Activated T-cell treated with anti-CD3 and anti-CD28 coated beads for 4 hours (primary cell): ENCODE measurements at places on chromosomes 7 and 10.

- DNase-seq = no peak
Measured at GRCh38 chr10:103921750-103922195, 3.8 kb upstream of the STN1 start.

DNA sequence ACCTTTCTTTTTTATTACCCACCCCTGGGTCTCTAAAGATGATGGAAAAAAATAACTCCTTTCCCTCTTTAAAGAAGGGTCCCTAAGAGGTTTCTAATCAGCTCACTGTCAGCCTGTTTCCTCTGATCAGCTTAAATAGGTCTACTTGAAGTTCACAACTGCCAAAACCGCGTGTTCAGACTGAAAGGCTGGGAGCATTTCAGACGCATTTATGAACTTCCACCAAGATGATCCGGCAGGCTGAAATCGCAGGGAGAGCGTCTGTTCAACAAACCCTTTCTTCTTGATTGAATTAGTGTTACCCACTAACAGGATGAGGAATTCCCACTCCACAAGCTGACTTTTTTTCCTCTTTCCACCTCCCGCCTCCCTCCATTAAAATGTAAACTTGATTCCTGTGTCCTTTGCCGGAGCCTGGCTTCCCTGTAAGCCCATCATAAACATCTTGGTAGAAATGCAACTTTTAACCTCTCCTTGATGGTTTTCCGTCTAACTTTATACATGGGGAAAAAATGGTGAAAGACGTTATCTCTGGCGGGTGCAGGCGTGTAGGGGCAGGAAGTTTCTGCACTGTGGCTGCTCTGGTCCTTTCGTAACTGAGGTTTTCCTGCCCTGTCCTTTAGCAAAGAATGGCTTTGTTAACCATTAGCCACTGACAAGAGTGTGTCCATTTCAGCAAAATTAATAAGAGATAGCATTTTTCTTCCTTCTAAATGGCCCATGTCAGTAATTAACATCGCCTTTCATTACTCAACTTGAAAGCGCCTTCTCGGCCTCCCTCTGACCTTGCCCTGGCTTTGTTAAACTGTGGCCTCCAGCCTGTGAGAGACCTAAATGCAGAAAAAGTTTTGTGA lies 130.7 kb downstream of the BAMBI start:
- no peak for DNase-seq

GRCh38 chr7:21076054-21076453 lies 289.4 kb upstream of the SP8 start:
- DNase-seq = no peak

GRCh38 chr10:14519785-14520184 lies 189.1 kb upstream of the FRMD4A start:
- no peak for DNase-seq

GRCh38 chr7:19408706-19409220 lies 263.5 kb upstream of the FERD3L start:
- no peak for DNase-seq

DNA sequence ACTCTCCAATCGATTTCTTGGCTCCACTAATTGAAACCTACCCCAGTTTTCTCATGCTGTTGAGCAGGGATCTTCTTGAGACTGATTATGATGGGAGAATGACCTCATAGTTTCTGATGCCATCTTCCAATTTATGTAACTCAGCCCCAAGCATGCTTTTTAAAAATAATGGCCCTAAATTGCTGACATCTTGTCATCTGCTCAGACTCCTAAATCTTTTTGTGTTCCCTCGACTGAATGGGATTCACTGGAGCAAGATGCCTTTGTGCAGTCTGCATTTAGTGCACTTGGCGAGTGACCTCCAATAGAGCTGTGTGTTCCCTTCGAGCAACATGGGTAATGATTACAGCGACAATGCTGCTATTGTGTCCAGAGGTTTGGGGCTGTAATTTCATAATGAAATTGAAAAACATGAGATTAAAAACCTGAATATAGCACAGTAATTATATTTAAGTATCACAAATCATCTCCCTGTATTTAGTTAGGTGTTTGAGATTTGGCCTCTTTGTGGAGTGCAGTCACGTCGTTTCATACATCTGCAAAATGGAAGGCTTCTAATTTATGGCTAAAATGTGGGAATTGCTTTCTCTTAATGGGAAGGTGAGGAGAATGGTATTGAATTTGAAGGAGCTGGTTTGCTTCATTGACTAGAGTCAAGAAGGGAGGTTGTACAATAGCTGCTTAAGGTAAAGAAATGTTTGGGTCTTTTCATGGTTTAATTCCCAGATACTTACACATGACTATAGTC lies 192.9 kb downstream of the AUTS2 start:
- DNase-seq = no peak

- DNase-seq = no peak
Measured at GRCh38 chr7:51317582-51317910, 937 bp upstream of the COBL start.

DNA sequence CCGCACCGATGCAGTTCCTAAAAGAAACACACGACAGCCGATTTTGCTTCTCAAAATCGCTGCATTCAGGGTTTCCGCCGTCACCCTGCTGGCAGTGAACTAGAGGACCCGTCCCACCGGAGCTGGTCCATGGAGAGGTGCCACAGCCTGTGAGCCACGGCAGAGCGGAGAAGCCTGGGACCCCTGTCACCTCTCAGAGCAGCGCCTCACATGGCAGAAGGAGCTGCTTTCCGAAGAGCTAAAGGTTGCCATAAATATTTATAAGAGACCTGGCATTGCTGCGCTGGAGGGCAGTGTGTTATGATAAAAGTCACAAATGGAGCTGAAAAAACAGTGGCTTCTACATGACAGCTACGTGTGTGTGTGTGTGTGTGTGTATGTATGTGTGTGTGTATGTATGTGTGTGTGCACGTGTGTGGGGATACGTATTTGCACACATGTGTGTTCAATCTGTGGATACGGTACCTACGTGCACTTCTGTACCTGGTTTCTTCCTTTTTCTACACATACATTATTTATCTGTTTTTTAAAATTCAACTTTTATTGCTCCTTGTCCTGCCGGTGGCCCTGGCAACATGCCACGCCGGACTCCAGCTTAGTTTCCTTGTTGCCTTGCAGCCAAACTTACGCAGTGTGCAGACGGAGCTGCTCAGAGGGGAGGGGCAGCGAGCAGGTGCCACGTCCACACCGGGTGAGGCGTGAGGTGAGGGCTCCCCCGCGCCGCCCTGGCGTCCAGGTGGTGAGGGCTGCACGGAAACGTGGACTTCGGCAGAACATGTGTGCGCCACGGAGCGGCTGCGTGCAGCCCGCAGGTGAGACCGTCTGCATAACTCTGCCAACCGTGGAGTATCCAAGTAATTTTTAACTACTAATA lies 115.2 kb upstream of the PITRM1 start:
- no peak for DNase-seq

GRCh38 chr7:74503061-74503460 lies 49.4 kb downstream of the GTF2IRD1 start:
- no peak for DNase-seq

DNA sequence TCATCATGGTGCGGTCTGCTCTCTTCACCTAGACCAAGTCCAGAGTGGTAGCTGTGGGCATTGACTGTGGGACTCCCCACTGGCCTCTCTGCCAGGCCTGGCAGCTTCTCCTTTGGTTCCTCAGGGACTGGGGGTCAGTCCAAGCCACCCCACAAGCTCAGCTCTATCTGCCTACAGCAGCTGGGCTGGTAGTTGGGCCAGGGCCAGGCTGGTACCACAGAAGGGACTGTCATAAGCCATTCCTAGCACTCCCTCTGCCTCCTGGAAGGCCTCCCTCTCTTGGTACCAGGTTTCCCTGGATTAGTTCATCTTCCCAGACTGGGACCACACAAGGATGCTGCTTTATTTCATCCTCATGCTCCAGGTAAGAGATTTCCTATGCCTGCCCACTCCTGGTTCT lies 24.2 kb upstream of the UNC5B start:
- no peak for DNase-seq

- no peak for DNase-seq
Measured at GRCh38 chr7:157441023-157441399, 104.2 kb downstream of the DNAJB6 start.

DNA sequence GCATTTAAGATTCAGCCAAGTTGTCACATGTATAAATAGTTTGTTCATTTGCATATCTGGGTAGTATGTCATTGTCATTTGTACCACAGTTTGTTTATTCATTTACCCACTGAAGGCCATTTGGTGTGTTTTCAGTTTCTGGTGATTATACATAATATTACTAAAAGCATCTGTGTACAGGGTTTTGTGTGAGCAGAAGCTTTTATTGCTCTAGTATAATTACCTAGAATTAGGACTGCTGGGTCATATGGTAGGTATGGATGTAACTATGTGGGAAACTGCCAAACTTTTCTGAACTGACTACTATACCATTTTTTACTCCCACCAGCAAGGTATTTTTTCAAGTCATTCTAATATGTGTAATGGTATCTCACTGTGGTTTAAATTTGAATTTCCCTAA lies 584.0 kb upstream of the GHITM start:
- no peak for DNase-seq

GRCh38 chr7:136326045-136326609 lies 349.0 kb upstream of the MTPN start:
- DNase-seq = no peak

- no peak for DNase-seq
Measured at GRCh38 chr10:4813496-4813895, 12.5 kb upstream of the AKR1E2 start.

DNA sequence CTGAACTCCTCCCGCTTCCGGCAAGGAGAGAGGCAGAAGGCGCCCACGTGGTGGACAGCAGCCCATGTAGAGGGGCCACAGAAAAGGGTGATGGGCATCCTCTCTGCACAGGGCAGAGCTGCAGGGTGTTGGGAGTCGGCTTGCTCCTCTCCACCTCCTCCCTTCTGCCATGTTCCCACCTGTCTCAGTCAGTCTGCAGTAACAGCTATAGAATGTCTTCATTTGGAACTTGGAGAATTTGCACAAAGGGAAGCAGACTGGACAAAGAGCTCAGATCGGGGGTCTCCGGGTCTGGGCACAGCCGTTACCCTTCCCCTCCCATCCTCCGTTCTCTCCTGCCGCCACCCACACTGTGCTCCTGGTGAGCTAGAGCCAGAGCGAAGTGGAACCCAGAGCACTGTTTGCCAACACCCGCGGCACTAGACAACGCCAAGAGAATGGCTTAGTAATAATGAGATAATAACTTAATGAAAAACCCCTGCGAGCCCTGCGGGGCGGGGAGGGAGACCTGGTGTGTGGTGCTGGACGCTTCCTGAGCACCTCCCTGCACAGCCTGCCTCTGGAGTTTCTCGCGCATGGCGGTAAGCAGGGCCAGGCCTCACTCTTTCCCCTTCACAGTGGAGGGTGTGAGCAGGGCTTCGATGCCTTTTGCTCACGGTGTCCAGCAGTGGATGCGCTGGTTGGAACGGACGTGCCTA lies 254.7 kb downstream of the PAXIP1 start:
- DNase-seq = no peak

- DNase-seq = no peak
Measured at GRCh38 chr7:106064316-106064715, 47.8 kb downstream of the SYPL1 start.

- no peak for DNase-seq
Measured at GRCh38 chr7:69696686-69697685, 98.7 kb downstream of the AUTS2 start.

DNA sequence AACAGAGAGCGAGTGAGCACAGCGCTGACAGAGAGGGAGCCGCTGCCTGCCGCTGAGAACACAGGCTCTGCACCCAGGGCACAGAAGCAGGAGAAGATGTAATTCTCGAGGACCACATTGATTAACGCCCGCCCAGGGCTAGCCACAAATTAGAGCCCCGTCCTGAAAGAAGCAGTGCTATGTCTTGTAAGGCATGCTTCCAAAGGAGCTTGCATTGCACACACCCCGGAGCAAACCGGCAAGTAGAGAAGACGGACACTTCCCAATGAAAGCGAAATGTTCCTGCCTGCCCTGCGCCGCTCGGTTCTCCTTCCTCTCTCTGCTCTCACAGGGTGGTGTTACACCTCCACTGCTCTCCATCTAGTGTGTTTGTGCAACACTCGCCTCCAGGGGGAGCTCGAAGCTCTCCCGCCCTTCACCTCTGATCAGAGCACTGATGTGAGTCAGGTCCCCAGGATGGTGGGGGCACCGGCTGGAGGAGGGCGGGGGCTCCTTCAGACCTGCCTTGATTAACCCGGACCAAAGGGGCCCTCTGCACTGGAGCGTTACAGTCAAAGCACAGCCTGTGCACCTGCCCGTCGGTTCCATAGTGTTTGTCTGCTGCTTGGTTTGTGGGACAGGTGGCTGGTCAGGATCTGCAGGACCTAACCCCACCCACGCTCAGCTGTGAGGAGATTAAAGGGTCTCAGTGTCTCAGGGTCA lies 316.5 kb downstream of the ADARB2 start:
- DNase-seq = peak; percentile 40

- no peak for DNase-seq
Measured at GRCh38 chr10:6274040-6274439, 71.3 kb downstream of the PFKFB3 start.

DNA sequence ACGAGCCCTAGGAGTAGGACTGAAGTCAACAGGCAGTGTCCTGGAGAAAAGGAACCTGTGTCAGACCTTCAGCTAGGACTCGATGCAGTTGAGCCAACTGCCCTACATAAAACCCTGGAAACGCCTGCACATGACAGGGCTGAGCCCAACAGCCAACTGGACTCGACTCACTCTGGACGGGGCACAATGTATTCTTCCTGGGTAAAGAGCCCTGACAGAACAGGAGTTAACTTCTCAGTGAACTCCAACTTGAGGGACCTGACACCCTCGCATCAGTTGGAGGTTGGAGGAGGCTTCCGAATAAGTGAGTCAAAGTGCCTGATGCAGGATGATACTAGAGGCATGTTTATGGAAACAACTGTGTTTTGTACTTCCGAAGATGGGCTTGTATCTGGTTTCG lies 93.5 kb downstream of the KMT2E start:
- DNase-seq = no peak

DNA sequence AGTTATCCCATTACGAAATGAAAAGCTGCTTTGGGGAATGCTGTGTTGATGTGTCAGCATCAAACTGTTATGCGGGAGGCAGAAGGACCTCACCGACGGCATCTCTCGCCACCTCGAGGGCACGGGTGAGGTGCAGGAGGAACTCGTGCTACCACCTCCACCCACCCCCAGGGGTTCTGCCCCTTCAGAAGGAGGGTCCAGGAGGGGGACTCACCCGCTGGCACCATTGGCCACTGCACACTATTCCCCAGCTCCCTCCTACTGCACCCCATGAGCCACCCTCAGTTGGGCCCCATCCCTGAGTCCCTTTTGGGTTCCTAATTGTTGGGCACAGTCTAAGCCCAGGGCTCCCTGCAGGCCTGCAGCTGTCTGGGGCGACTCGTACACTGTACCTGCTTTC lies 236.6 kb downstream of the PTPRN2 start:
- DNase-seq = no peak

GRCh38 chr10:45450866-45451265 lies 76.8 kb downstream of the ALOX5 start:
- no peak for DNase-seq

- no peak for DNase-seq
Measured at GRCh38 chr7:111232249-111233084, 141.5 kb downstream of the LRRN3 start.

DNA sequence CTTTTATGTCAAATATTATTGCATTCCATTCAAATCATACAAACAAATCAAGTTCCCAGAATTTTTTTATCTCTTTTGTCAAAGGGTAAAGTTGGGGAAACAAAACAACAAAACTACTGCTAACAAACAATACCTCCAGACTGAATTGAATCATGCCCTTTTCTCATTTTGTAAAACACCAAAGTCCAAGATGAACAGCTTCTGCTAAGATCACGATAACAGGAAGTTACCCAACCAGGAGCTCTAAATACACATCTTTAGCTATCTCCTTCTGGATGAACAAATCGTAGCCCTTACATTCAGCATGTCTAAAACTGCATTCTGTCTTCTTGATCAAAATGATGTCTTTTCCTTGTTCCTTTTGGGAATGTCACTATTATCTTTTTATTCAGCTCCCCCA lies 97.4 kb downstream of the CTTNBP2 start:
- no peak for DNase-seq

- DNase-seq = no peak
Measured at GRCh38 chr7:16795624-16796023, 9.2 kb downstream of the AGR2 start.
